ENCODE measurements at places on chromosomes 6 and 20.

DNA sequence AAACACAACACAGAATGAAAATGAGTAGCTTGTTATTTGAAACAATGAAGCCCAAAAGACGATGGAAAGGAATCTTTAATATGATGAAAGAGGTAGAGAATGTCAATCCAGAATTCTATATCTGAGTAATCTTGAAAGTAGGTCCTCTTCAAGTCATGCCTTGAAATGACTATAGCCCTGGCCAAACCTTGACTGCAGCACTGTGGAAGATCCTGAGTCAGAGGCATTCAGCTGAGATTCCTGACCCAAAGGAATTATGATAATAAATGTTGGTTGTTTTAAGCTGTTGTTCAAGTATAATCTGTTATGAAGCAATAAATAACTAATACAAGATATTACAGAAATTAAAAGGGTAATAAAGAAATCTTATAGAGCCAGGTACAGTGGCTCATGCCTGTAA is 64.8 kb downstream of the IBTK start:
- no peak for DNase-seq

GRCh38 chr6:54335871-54336270 is 27.6 kb downstream of the TINAG start:
- DNase-seq: no peak

- DNase-seq: no peak
Observed at GRCh38 chr6:157144859-157145568, 178.3 kb downstream of the TMEM242 start.

DNA sequence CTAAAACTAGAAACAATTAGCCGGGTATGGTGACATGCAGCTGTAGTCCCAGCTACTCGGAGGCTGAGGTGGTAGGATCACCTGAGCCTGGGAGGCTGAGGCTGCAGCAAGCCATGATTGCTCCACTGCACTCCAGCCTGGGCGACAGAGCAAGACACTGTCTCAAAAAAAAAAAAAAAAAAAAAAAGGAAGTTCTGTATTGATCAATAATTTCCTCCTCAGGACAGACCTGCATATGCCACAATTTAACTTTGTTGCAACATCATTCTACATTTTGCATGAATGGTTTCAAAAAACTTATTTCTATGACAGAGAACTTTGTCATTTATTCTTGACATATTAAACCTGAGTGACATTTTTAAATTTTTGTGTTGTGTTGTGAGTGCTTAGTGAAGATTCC is 5.5 kb downstream of the DNAJC5 start:
- DNase-seq: no peak

GRCh38 chr6:169274781-169275180 is 21.1 kb upstream of the THBS2 start:
- DNase-seq: no peak

DNA sequence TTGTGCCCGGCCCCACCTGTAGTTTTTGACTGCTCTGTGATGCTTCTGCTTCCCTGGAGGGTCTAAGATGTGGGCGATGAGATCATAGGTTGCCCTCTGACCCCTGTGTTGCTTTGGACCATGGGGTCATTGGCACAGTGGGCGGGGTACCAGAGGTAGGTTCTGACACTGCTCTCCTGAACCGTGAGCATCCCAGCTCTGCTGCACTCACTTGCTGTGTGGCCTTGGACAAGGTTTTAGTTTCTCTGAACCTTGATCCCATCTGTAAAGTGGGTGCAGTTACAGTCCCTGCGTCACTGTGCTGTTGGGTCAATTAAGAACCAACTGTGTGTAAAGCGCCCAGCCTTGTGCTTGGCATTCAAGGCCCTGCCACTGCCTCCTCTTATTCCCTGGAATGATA is 30.9 kb downstream of the SRC start:
- DNase-seq: no peak

DNA sequence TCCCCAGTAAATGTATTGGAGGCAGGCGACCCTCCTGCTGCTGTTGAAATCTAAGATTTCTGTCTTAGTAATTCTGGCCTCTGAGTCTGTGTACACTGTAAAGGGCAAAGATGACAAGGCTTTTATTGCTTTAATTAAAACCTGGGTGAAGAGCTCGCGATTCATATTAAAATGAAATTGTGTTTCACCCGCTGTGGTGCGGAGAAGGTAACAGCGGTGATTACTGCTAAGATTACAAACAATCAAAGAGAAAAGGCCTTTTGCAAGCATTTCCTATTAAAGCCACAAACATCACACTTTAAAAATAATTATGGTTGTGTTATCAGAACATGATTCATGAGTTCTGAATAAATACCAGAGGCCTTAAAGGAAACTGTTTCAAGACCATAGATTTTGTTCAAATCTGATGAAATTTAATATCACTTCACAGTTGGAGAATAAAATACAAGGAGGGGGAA is 69.3 kb downstream of the TOX2 start:
- DNase-seq: no peak

GRCh38 chr6:23418095-23418494 is 707.9 kb upstream of the NRSN1 start:
- DNase-seq: no peak

GRCh38 chr20:36255445-36255844 is 19.2 kb downstream of the AAR2 start:
- no peak for DNase-seq

Data from esophagus squamous epithelium (tissue), 5 donors.